ENCODE measurements at places on chromosomes 7 and 10.

- DNase-seq = no peak
Observed at GRCh38 chr10:86164174-86164774, 202.3 kb downstream of the GRID1 start.

DNA sequence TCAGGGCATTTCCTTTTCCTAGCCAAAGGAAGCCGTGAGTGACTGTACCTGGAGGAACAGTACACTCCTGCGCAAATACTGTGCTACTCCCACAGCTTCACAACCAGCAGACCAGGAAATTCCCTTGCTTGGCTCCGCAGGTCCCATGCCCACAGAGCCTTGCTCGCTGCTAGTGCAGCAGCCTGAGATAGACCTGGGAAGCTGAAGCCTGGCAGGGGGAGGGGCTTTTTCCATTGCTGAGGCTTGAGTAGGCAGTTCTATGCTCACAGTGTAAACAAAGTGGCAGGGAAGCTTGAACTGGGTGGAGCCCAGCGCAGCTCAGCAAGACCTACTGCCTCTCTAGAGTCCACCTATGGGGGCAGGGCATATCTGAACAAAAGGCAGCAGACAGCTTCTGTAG, 291.2 kb downstream of the HGF start:
- no peak for DNase-seq

DNA sequence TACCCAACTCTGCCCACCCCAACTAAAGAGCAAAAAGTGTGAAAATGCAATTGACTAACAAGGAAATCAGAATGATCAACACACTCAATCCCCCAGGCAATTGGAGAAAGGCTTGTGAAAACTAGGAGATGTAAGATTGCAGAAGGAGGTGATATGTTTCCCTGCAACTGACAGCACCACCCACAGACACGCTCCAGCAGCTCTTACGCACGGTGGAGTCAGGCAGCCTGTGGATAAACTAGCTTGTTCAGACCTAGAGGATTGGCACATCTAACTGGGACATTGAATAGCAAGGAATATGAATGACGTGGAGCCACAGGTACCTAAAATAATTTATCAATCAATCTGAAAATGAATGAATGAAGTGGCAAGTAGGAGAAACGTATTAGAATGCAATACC, 125.7 kb upstream of the MYO3A start:
- DNase-seq = no peak

- no peak for DNase-seq
Observed at GRCh38 chr7:25381818-25382589, 153.7 kb upstream of the NPVF start.

GRCh38 chr10:63994371-63994770, 473.2 kb downstream of the REEP3 start:
- DNase-seq = no peak

DNA sequence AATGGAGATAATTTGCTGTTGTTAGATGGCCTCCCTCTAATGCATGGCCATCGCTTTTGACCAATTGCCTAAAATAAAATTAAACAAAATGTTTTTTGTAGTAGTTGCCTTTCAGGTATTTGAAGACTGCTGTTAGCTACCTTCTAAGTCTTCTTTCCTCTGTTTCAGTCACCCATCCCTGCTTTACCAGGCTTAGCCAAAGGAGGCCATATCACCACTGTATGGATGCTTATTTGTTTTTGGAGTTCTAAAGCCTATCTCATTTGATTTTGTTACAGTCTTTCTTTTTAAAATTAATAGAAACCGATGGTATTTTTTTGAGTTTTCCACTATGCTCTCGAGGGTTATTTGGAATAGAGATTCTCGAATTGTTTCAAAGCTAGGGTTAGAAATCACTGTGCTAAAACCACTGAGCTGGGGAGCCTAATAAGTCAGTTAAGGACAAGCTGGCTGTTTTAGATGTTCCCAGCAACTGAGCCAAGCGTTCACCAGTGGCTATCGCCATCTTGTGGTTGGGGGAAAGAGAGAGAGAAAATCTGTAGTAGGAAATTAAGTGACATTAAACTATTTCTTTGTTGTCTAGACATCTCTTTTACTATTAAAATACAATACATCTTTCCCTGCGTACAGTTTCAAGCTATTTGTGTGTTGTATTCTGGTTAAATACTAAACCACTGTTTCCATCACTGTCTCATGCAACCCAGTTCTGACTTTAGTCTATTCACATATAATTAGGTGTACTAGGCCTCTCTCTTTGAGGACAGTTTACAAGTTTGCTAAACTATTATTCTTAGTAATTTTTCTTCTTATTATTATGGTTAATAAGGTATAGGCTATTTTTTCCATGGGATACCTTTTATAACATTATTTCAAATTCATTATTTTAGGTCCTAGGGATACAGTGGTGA, 52.2 kb downstream of the GPR158 start:
- no peak for DNase-seq

DNA sequence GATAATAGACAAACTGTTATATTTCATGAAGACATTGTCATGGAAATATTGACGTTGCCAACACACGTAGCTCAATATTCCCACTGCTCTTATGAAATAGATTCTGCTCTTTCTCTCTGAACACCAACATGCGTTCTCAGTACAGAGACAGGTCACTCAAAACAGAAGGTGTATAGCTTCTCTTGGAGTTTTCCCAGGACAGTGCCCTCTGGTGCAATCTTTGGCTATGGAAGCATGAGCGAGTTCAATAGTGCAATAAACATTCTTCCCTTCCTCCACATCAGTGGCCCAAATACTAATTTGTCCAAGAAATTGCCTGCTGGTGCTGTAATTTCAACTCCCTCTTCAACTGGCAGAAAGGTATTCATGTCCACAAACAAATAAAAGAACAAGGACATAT, 145.3 kb downstream of the MAGI2 start:
- DNase-seq = no peak

- no peak for DNase-seq
Observed at GRCh38 chr10:62008946-62009345, 107.4 kb downstream of the ARID5B start.

DNA sequence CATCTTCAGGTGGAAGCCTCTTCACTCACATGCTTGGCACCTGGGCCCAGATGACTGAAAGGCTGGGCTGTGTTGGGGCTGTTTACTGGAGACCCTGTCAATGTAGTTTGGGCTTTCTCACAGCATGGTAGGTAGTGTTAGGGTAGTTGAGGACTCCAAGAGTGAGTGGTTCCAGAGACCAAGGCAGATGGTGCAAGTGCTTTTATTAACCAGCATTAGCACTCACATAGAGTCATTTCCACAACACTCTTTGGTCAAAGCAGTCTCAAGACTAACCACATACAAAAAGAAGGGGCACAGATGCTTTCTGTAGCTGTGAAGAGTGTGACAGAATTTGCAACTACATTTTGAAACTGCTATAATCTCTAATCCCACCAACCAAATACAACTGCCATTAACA, 135.0 kb downstream of the RTKN2 start:
- no peak for DNase-seq

GRCh38 chr10:56318816-56319215, 42.2 kb downstream of the ZWINT start:
- no peak for DNase-seq

DNA sequence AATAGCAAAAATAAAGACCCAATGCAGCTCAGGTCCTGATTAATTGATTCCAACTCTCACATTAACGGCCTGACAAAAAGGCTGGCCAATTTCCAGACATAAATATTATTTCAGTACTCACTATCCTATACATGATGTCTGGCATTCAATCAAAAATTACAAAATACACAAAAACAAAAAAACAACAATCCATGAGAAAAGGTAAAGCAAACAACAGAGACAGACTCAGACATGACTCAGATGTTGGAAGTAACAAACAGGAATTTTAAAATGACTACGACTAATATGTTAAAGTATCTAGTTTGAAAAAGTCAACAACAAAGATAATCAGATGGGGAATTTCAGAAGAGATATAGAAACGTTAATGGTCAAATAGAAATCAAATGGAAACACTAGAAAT, 152.8 kb downstream of the AMPH start:
- no peak for DNase-seq

DNA sequence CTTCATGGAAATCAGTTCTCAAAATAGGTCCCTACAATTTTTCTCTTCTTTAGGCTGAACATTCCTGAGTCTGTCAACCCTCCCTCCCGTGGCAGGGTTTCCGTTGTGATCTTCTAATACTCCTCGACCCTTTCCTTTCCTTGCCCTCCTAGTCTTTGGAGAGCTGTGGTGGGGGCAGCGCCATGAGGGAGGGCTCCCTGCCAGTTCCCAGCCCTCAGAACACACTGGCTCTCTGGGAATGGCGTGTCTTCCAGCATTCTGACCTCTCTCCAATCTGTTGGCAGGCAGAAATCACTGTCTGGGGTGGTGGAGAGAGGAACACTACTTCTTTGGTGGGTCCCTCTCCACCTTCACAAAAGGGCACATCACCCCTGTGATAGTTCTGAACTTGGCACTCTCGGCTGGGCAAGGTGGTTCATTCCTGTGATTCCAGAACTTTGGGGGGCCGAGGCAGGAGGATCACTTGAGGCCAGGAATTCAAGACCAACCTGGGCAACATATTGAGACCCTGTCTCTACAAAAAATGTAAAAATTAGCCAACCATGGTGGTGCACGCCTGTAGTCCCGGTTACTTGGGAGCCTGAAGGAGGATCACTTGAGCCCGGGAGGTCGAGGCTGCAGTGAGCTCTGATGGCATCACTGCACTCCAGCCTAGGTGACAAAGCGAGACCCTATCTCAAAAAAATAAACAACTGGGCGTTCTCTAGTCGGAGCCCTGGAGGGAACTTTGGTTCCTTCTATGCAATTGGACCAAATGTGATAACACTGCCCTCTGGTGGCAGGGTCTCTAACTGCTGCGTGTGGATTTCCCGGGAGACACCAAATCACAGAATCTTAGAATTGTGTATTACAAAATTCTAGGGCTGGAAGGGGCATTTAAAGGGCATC, 13.1 kb upstream of the ARPC1A start:
- no peak for DNase-seq

DNA sequence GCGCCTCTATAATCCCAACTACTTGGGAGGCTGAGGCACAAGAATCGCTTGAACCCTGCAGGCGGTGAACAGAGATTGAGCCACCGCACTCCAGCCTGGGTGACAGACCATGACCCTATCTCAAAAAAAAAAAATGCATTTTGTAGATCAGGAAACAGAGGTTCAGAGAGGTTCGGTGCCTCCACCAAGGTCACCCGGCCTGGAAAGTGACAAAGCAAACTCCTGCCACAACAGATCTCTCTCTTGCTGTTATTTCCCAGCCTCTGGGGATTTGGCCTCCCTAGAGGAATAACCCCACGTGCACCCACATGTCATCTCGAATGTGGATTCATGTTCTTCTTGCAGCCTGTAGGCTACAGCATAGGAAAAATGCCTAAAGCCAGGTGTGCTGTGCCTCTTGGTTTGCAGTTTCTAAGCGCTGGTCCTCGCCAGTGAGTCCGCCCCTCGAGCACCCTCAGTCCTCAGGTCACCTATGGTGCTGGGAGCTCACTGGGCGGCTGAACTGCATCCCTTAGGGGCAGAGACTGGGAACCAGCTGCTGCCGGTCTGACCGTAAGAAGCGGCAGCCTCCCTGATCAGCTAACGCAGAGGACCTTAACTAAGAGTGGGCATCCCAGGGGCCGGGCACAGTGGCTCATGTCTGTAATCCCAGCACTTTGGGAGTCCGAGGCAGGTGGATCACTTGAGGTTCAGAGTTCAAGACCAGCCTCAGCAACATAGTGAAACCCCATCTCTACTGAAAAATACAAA, 51.7 kb upstream of the SH2B2 start:
- no peak for DNase-seq

- peak; percentile 5 for DNase-seq
Observed at GRCh38 chr7:21261627-21262594, 166.0 kb upstream of the SP4 start.

- no peak for DNase-seq
Observed at GRCh38 chr7:127745445-127745844, 93.5 kb downstream of the SND1 start.

DNA sequence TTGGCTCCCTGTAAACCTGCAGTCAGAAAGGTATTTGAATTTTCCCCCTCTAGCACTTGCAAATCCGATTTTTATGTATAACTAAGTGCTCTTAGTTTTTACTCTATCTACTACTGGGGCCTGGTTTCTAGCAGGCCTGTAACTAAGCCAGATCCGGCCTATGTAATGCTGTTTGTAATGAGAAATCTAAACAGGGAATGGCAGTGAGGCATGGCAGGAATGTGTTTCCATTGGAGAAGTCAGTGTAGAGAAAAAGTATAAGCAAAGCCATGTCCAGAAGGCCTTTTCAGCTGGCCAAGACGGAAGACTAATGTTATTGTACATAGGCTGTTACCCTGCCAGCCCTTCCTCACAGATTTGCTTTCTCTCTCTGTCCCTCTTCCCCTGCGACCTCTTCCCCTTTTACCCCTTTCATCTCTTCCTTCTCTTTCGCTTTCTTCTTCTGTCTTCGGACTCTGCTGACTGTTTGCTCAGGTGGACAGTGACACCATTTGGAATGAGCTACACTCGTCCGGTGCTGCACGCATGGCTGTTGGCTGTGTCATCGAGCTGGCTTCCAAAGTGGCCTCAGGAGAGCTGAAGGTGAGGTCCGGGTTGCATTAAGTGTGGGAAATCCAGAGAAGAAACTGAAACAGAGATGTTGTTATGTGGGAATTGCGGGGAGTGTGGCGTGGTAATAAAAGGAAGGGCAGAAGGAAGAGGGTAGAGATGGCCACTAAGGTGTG, 297.5 kb downstream of the HDAC9 start:
- DNase-seq = no peak

DNA sequence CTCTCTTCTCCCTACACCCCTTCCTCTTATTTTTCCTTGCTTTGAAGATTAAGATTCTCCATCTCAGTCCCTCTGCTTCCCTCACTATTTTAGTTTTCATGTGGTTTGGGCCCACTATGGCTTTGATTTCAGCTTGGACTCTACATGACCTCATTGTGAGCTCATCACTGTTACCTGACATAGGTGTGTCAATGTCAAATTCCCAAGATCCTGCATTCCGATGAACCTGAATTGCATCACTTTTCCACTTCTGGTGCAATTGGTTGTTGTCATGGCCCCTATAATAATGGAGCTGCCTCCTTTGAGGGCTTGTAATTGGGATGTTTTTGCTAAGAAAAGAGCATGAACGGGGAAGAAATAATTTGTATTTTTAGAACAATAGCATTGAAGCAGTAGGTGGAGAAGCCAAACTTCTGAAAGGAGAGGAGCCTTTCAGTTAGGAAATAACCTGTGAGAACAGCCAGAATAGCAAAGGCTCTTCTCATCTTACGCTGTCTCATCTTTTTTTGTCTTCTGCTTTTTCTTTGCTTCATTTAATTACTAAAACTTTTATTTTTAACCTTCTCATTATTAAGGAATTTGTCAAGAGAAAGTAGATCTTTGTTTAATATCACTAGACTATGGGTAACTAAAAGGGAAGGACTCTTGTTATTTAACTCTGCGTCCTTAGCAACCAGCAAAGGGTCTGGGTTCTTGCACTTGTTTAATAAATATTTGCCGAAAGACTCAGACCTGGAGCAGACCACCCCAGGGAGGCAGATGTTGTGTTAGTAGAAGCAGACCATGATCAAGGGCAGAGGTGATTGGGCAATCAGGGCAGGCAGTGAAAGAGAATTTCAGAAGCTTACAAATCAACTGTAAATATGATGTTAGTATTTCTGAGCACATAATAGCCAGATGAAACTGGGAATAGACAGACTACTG, 95.4 kb downstream of the TES start:
- no peak for DNase-seq

- no peak for DNase-seq
Observed at GRCh38 chr7:116617878-116618277, 54.1 kb upstream of the MET start.
